ENCODE measurements at places on chromosomes 1 and 21.

DNA sequence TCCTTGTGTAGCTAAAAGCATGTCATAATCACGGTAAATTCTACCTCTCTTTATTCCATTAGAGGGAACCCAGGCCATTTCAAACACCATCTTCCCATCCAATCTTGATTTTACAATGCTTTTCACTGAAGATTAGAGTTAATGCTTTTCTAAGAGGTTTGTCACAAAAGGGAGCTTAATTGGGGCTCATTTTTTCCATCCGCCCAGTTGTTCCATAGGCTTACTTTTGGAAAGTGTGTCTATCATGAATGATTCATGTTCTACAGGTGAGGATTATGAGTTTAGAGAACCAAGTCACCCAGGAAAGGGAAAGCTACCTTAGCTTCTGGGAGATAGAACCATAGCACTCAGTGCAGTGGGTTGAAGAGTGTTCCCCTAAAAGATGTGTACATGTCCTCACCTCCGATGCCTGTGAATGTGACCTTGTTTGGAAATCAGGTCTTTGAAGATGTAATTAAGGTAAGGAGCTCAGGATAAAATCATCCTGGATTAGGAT is 286.9 kb upstream of the RUNX1 start:
- DNase-seq, result no peak

- peak; percentile 11 for DNase-seq
Observed at GRCh38 chr1:13699936-13700520, at the start of gene PRDM2. PRDM2 (plus strand) TSS chr1:13700188; CDS start chr1:13715606, 15,418 bp downstream.

GRCh38 chr1:221987860-221988520 is 246.1 kb upstream of the DUSP10 start:
- DNase-seq, result no peak

DNA sequence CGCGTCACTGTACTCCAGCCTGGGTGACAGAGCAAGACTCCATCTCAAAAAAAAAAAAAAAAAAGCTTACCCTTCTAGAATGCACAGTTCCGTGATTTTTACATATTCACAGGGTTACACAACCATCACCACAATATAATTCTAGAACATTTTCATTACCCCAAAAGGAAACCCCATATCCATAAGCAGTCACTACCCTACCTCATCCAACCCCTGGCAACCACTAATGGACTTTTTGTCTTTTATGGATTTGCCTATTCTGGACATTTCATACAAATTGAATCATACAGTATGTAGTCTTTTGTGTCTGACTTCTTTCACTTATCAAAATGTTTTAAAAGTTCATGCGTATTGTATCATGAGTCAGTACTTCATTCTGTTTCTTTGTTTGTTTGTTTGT is 22.8 kb downstream of the SYF2 start:
- no peak for DNase-seq

DNA sequence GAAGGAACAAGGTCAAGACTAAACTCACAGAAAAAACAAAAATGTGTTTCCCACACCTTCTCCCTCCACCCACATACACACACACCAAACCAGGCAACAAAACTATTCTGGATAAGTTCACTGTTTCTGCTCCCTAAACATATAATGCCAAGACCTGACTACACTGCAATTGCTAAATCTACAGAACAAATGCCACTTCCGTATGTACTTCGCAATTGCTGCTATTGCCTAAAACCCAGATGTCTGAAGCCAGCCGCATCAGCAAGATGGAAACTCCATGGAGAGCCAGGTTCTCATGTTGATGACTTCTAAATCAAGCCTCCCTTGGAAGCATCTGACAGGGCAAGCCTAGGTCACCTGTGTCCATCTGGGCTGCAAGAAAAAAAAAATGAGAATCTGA is 8.3 kb upstream of the AIM2 start:
- no peak for DNase-seq

DNA sequence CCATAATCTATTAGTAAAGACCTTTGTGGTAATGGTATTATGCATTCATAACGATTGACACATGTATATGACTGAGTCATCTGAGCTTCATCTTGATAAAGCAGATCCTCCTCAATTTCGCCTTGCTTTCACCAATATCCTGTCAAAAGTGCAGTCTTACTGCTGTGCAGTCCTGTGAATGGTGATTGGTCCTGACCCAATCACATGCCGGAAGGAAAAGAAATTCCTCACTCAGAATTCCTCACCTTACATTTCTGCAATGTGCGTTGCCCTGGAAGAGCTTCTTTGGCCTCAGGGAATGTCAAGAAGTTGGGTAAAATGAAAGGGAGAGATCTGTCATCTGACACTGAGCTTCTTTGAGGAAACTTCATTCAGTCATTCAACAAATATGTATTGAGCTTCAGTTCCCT is 121.0 kb upstream of the TSPAN2 start:
- DNase-seq, result no peak

- no peak for DNase-seq
Observed at GRCh38 chr1:10631811-10632593, 157.3 kb downstream of the PEX14 start.

DNA sequence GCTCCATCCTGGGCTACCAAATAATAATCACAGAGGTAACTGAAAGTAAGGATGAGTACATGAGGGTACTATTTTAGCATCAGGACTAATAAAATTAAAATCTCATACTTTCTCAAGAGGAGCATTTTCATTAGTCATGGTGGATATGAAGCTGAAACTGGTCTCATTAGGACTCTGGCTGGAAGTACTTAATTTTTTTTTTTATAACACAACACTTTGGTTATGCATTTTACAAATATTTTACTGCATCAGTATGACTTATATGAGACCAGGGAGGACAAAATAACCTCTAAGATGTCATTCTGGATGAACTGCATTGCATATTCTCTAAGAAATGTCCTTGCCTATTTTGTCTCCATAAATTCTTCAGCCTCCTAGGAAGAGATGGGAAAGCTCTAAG is 290.9 kb downstream of the HLX start:
- DNase-seq, result no peak

GRCh38 chr1:232697187-232697822 is 67.4 kb upstream of the SIPA1L2 start:
- DNase-seq, result no peak

DNA sequence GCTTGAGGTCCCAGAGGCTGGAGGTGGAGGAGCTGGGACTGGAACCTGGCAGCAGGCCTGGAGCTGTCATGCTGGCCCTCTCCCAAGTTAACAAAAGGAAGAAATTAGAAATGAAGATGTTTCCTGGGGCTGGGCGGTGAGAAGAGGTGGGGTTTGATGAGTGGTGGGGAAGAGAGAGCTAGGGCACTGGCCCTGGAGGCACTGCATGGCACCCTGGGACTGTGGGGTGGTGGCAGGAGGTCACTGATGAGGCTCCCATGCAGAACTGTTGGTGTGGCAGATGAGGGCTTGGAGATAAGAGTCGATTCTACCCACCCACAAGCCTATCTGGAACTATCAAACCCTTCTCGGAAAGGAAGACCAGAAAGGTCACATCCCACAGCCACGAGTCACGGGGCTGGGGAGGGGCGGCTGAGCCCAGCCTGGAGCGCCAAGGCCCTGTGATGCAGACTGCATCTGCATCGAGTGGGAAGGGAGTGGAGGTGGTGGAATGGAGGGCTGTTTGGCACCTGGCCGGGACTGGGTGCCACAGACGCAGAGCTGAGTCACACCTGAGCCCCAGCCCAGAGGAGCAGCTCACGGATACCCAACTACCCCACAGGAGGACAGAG is 29.4 kb downstream of the MRPL37 start:
- no peak for DNase-seq

DNA sequence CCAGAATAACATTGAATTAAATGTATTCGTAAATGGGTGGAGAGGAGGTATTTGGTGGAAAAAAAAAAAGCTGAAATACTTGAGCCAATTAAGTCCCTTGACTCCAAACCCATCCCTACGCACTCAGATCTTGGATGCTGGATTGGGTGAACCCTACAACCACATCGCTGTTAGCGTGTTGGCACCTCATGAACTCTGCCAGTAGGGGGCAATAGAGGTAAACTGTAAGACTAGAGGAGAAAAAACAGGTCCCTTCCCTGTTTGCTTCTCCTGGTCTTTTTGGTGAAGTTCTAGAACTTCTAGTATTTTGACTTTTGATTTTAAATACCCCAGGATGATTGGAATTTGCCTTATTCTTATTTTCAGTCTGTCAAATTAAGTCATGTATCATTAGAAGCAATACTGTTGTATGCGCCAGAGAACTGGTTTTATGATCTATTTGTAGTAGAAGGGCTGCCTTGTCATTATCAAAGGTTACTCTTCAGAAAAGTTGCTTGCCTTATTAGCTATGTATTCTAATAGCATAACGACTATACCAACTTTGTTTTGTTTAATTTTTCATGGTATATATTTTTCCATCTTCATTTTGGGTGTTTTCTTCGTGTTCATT is 1.9 kb upstream of the OR13G1 start:
- DNase-seq, result no peak

DNA sequence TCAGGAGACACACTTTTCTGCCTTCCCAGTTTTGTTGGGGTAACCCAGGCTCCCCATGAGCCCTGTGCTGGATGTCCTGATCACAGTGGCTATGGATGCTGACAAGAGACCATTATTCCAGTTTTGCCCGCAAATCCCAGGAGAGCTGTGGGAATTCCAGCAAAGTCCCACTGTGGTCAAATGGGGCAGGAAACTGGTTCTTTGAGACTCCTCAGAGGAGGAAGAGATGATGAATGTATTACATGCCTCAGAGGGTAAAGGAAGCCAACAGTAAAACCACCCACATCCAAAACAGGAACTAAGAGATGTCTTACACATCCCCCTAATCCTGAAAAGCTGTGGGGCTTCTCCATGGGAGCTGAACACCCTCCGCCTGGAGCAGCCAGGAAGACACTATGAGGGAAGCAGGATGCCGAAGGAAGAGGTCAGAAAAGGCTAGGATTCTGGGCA is 12.8 kb upstream of the MPZL1 start:
- DNase-seq, result no peak

GRCh38 chr1:173295995-173296394 is 88.9 kb upstream of the TNFSF4 start:
- no peak for DNase-seq

- no peak for DNase-seq
Observed at GRCh38 chr1:229229721-229230139, 41.2 kb upstream of the RAB4A start.

GRCh38 chr1:89670163-89670562 is 37.2 kb downstream of the LRRC8C start:
- no peak for DNase-seq

GRCh38 chr21:31351438-31351837 is 7.4 kb upstream of the TIAM1 start:
- no peak for DNase-seq

Data from stimulated activated CD4-positive, alpha-beta T cell treated with anti-CD3 and anti-CD28 coated beads, Interleukin-1b, Interleukin-23, amount 100 ng/mL, for 1 hour (primary cell).